ACHN (cell line): ENCODE measurements at places on chromosomes 2 and 18.

- DNase-seq, result no peak
Observed at GRCh38 chr2:68169308-68169707, 11.6 kb downstream of the PNO1 start.

- DNase-seq, result no peak
Observed at GRCh38 chr2:111219734-111220505, 99.2 kb downstream of the BCL2L11 start.

DNA sequence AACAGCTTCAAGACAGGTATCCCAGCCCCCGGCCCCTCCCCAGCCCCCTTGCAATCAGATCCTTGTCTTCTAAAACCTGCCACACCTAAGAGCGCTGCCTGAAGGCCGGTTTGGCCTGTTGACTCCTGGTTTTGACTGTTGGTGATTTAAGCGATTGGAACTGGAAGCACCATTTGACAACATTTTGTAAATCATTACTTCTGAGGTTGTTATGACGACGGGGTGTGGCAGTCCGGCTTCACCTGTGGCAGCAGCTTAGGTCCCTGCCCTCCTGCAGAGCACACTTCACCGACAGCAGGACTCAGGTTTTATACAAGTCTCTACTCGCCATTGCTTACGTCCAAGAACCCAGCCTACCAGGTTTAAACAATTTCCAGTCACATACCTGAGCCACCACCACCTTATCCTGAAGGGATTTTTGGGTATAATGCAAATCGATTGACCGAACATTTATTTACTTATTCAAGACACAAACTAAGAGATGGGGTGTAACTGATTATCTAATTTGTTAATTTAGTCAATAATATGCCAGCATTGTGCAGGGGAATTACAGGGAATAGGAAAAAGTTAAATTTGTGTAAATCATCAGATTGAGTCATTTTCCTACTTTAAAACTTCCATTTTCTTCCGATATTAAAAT lies 707 bp upstream of the DGUOK start:
- DNase-seq, result no peak

DNA sequence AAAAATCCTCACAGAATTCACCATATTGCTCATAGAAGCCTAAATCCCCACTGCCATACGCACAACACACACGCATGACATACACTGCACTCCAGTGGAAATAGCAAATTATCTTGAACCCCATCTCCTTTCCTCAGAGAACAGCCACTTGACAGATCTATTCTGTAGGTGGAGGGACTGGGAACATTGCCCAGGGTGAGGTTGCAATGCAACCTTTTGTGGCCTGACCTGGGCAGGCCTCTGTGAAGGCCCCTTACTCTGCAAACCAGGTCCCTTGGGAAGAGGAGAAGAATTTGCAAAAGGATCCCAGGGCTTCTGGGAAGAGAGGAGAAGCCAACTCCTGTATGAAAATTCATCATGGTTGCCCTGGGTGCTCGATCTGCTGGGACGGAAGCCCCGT lies 51.9 kb downstream of the SDC1 start:
- no peak for DNase-seq

- no peak for DNase-seq
Observed at GRCh38 chr2:33347856-33348255, 128.6 kb upstream of the RASGRP3 start.

- DNase-seq, result no peak
Observed at GRCh38 chr2:36611316-36611990, 13.5 kb upstream of the FEZ2 start.

DNA sequence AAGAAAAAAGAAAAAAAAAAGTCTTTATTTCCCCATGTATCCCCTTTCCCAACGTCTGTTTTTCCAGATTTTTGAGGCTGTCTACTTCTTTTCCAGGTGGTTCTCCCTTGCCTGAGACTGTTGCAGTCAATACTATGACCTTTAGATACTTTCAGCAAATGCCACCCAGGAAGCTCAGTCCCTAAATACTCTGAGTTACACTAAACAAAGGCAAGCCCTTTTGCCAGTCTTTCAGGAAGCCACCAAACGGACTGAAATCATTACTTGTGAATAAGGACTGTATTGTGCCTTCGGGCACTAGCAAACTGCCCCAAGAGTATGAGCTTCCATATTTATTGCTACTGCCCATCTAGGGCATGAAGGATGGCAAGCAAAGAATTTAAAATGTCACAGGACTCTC lies 621.3 kb downstream of the SUCLG1 start:
- DNase-seq, result no peak

GRCh38 chr2:169509298-169509885 lies at the start of gene KLHL41:
Gene KLHL41 (plus strand): TSS chr2:169509702. CDS start chr2:169509779, 77 bp downstream.
- no peak for DNase-seq

DNA sequence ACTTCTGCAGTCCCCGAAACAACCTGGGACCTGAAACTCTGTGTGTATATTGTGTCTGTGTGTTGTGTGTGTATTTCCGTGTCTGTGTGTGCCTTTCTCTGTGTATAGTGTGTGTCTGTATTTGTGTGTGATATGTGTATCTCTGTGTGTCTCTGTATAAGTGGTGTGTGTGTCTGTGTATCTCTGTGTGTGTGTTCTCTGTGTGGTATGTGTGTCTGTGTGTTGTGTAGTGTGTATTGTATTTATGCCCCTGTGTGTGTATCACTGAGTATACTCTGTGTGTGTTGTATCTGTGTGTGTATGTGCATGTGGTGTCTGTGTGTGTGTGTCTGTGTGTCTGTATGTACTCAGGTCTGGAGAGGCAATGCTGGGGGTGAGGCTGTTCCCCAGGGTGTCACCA lies 11.6 kb downstream of the CASP8 start:
- DNase-seq, result no peak

- no peak for DNase-seq
Observed at GRCh38 chr2:216236486-216236885, 127.3 kb downstream of the XRCC5 start.

DNA sequence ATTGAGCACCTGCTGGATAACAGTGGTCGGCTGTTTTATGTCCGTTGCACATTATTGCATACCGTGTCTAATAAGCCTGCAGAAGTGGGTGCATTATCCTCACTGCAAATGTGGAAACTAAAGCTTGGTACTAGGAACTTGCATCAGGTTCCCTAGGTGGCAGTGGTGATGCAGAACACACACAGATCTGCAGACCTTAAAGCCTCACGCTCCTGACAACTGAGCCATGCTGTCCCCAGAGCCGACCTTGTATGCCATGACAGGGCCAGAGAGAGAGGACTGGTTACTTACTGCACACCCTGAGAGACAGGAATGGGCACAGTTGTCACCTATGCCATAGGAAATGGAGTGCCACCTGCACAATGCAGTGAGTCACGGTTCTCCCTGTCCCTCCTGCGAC lies 151.8 kb downstream of the SH3RF3 start:
- no peak for DNase-seq

- no peak for DNase-seq
Observed at GRCh38 chr2:12448846-12449505, 267.8 kb upstream of the TRIB2 start.

- peak; percentile 5 for DNase-seq
Observed at GRCh38 chr2:213627054-213627710, 342.9 kb downstream of the SPAG16 start.

- peak; percentile 74 for DNase-seq
Observed at GRCh38 chr2:237858294-237859081, 935 bp upstream of the RAMP1 start.

DNA sequence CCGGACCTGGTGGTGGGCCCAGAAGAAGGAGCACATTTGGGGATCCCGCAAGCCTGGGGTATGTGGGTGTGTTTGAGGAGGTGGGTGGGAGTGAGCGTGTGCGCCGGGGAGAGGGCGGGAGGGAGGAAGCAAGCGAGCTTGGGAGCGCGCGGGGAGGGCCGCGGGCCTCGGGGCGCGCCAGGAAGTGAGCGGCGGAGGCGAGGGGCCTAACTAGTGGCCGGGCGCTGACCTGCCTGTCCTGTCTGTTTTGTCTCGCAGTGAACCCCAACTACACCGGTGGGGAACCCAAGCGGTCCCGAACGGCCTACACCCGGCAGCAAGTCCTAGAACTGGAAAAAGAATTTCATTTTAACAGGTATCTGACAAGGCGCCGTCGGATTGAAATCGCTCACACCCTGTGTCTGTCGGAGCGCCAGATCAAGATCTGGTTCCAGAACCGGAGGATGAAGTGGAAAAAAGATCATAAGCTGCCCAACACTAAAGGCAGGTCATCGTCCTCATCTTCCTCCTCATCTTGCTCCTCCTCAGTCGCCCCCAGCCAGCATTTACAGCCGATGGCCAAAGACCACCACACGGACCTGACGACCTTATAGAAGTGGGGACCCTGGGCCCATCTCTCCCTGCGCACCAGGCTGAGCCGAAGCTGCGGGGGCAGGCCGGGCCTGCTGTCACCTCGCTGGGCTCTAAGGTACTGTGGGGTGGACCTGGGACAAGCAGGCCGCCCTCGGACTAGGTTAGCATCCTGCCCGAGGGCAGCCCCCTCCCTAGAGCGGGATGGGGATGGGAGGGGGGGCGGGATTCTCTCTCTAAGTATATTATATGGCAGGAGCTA lies 1.2 kb downstream of the HOXD4 start:
- DNase-seq, result peak; percentile 70

DNA sequence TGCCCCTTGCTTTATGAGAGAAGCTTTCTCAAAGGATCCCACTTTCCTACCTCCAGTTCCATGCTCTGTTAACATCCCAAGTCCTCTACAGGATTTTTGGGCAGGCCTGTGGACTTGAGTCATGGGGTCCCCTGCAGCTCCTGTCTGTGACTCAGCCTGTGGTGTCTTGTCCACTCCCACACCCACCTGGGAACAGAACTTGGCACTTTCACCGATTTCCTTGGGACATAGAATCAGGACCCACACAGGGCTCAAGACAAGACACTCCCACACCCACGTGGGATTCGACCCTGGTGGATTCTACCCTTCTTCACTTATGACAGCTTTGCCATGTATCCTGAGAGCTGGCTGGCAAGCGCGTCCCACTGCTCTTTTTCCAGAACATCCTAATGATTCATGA lies 30.7 kb upstream of the HDAC4 start:
- no peak for DNase-seq

DNA sequence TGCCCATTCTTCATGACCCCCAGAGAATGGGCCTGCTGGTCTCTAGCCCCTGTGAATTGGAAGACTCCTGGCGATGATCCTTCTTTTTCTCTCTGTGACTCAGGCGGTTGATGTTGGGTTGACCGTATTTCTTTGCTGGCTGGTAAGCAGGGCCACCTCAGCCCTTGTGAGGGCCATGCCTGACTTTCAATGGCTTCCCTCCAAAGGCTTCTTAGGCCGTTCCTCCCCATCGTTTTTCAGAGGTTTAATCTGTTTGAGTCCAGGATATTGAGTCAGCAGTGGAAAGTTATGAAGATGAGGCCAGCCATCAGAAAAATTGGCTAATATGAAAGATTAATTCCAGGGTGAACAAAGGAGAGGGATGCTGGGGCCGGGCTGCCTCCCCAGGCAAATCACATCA lies 13.6 kb downstream of the HPCAL1 start:
- DNase-seq, result no peak

DNA sequence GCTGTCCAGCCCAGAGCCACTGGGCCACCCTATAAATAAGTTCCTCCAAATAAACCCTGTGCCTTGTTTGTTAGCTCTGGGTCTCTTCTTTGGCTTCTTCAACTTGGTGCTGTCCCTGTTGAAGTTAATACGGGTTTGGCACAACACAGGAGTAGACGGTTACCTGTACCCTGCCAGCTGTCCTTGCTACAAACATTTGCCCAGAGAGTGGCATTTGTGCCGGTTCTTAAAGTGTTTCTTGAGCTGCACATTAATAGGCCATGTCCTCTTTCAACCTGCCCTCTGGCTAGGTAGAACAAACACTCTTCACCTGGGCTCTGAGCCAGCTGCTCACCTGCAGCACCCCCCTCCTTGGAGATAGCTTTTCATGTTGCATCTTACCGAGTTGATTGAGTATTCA lies 139.2 kb downstream of the NEDD4L start:
- no peak for DNase-seq

GRCh38 chr18:3268306-3268705 lies 6.4 kb downstream of the MYL12B start:
- DNase-seq, result no peak

- peak; percentile 44 for DNase-seq
Observed at GRCh38 chr18:8177330-8178016, 431.8 kb upstream of the RAB12 start.

DNA sequence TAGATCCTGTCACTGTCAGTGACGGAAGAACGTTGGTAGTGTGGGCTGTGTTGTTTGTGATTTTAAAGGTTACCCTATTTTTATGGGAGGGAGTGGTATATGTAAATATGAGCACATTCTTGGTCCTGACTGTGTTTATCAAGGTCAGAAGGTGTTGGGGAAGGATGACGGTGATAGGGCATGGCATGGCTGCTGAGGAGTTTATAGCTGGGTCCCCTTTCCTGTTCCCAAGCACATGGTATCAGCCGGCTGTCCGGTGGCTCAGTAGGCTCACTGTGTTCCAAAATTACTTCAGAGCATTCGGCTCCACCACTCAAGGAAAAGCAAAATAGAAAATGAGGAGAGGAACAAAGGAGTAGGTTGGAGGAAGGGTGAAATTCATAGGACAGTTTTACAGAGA lies 28.6 kb downstream of the IRS1 start:
- no peak for DNase-seq

DNA sequence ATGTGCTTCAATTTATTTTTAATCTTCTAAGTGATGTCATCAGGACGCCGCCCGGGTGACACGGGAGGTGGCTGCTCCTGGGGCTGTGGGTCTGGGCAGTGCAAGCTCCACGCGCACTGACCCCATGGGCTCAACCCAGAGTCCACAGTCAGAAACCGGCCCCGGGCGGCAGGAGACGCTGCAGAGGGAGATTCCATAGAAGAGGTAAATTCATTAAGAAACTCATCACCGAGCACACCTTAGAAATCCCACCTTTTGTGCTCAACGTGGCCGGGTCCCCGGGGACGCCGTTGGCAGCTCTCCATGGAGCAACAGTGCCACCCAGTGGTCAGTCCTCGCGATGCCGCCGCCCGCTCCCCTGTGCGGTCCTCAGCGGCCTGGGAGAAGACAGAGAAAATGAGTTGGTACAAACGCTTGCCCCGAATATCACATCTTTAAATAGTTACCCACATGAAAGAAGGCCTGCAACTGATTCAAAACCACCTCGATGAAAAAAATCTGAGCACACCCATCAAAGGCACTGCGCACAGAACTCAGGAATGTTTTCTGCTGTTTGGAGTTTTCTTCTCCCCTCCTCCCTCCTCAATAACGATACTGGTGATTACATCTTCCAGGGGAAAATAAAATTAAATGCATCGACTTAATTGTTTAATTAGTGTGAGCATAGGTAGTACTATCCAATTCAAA lies 92.6 kb downstream of the CMPK2 start:
- peak; percentile 38 for DNase-seq

DNA sequence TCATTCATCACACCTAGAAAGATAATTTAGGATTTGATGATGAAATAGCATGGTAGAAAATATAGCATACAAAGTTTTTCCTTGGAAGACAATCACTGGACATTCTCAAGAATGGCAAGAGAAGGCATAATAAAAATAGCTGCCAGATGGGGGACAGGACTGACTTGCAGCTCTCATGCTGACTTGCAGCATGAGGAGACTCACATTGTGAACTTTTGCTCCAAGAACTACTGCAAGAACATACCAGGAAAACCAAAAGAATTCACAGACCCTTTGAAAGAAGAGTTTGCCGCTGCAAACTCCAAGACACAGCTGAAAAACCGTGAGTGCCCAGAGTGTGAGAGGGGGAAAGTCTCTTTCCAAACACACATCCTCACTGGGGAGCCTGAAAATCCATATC lies 47.0 kb downstream of the CRYGD start:
- DNase-seq, result no peak
